ENCODE measurements at places on chromosomes 1 and 21.

GRCh38 chr1:208219098-208219658, 25.0 kb downstream of the PLXNA2 start:
- no peak for DNase-seq

DNA sequence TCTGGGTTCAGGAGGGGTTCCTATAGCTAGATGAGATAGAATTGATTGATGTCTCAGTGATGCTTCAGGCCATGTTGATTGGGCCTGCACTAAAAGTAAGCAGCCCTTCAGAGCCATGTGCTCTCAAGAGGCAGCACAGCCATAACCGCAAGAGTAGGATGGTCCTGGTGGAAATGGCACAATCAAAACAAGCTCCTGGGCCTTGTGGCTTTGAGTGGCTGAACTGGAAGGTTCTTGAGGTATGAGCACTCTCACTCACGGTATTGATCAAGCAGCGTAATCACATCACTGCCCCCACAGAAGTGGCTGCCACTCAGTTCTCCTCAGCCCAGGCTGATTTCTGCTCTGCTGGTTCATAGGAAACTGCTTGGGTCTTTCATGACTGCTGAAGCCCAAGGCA, 76.0 kb downstream of the DDR2 start:
- DNase-seq = no peak

DNA sequence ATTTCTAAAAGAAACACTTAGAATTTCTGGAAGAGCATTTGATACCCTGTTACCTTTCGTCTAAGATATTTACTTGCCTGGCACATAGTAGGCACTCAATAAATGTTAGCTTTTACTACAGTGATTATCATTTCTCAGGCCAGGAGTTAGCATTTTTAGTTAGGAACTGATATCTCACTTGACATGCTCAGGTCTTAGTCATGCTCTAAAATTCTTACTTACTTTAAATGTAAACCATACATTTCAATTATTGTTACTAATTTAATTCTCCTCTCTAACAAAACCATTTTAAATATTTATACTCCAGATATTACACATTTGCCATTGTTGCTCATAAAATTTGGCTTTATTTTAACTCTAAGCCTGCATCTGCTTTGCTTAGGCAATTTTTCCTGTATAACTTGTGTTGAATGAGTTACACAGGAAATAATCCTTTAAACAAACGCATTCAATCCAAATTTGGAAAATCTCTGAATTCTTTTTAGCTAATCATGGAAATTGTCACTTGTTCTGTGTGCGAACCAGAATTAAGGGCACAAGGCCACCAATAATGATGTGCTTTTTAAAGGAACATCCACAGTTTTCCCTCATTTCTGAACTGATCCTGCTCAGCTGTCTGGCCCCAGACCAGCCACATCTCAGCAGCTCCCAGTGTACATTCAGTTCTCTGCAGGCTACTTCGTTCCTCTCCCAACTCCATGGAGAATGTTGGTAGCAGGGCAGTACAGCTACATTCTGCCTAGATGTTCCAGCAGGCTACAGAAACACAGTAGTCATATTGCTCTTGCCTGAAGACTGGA, 15.6 kb downstream of the NIBAN1 start:
- DNase-seq = no peak

GRCh38 chr1:20964540-20965484, 177.7 kb upstream of the HP1BP3 start:
- DNase-seq = no peak

DNA sequence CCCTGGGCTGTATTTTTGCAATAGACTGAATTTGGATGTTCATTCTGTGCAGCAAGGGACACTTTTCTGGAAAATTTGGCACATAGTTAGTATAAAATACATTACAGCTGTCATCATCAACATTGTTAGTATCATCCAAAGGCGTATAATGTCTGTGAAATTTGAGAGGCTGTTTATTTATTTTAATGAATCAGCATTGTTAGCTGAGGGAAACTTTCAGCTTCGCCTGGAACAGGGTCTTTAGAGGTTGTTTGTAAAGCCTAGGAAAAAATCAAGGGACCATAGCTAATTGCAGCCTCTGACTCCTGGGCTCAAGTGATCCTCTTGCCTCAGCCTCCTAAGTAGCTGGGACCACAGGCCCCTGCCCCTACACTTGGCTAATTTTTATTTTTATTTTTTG, 106.8 kb upstream of the USP24 start:
- no peak for DNase-seq

DNA sequence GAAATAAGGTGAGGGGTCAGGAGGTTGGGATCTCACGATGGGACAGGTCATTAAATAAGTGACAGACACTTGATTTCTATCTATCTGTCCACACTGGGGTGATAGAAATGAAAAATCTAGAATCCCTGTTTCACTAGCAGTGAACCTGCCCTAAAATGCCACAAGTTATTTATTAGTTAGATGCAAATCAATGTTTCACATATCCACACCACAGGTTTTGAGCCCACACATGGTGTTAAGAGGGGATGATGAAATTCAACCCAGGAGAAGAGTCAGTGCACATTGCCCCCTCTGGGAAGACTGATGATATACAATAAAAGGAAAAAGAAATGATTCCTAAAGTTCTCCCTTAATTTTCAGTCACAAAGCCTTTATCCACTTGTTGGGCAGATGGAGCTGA, 10.1 kb upstream of the NTPCR start:
- no peak for DNase-seq

DNA sequence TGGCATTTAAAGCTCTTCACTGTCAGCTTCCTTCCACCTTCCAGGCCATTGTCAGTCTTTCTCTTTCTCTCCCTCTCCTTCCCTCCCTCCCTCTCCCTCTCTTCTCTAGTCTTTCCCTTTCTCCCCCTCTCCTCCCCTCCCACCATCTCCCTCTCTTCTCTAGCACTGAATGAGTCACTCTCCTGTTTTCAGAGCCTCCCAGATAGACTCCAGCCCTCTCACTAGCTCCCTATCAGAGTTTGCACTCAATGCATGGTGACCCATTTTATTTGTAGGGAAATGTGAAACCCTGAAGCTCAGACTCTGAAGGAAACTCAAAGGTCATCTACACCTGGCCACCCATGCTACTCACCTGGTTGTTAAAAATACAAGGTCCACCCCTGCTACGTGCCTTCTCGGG, 4.4 kb upstream of the MATN1 start:
- DNase-seq = no peak

GRCh38 chr1:55301912-55302311, 86.7 kb upstream of the USP24 start:
- DNase-seq = no peak

GRCh38 chr1:108121358-108122143, 78.6 kb downstream of the SLC25A24 start:
- DNase-seq = no peak

GRCh38 chr1:182527680-182528079, 61.4 kb downstream of the RNASEL start:
- no peak for DNase-seq

- no peak for DNase-seq
These were observed 86.8 kb downstream of the WLS start for GRCh38 chr1:68145418-68146126.

DNA sequence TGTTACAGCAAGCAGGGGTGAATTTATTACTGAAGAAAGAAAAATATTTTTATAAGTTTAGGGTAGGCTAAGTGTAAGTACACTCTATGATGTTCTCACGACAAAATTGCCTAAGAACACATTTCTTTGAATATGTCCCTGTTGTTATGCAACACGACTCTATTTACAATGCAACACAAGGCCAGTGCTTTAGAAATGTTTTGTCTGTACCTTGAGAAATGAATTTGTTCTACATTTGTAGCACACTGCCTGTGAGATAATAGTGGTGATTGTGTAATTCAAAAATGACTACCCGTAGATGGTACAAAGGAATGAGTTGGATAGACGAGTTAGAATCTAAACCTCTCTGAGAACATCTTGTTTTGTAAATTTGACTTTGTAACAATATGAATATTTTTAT, 63.7 kb upstream of the IGSF5 start:
- no peak for DNase-seq

GRCh38 chr1:177333936-177334595, 163.3 kb downstream of the BRINP2 start:
- no peak for DNase-seq

GRCh38 chr1:71817028-71817427, 465.3 kb downstream of the NEGR1 start:
- no peak for DNase-seq

GRCh38 chr1:151311011-151311410, 16.2 kb downstream of the PI4KB start:
- no peak for DNase-seq

DNA sequence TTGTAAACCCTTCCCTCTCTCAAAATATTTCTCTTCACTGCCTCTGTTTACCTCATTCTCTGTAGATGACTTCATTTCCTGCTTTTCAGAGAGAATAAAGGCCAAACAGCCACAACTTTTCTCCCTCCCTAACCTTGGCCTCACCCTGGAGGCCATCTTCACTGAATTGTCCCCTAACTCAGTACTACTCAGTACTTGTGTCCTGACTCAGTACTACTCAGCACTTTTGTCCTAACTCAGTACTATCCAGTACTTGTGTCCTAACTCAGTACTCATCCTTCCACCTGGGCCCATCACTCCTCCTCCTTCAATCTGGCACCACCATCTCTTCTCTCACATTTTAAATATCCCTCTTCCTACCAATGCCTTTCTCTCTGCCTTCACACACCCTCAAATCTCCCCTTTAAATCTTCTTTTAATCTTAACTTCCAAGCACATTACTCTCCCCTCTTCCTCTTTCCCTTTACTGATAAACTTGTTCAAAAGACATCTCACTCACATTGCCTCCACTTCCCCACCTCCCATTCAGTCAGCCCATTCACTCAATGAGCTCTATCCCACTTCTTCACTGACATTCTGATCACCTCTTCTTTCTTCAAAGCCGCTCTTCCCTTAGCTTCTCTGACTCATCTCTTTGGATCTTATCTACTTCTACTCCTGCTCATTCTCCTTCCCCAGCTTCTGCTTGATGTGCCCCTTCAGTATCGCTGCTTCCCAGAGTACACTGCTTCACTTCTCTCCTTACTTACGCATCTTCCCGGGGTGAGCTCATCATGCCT, 121.4 kb downstream of the RNF220 start:
- DNase-seq = no peak

- DNase-seq = no peak
These were observed 27.4 kb upstream of the FOXD3 start for GRCh38 chr1:63294803-63295594.

DNA sequence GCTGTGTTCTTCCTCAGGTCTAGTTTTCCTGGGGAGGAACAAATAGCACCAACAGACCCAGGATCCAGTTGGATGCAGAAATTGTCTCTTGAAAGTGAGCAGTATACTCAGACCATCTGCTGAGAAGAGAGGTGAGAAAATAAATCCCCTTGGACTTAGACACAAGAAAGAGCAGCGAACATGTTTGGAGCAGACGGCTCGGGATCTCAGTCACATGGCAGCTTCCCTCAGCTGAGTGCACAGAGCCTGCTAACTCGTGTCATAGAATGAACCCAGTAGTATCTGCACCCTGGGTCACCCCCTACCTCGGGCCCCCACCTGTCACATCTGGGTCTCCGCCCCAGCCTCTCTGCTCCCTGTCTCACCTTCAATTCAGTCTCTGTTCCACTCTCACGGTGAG, 115.6 kb downstream of the CCDC185 start:
- no peak for DNase-seq
